WTC11 (cell line): ENCODE measurements at places on chromosomes 3 and 15.

DNA sequence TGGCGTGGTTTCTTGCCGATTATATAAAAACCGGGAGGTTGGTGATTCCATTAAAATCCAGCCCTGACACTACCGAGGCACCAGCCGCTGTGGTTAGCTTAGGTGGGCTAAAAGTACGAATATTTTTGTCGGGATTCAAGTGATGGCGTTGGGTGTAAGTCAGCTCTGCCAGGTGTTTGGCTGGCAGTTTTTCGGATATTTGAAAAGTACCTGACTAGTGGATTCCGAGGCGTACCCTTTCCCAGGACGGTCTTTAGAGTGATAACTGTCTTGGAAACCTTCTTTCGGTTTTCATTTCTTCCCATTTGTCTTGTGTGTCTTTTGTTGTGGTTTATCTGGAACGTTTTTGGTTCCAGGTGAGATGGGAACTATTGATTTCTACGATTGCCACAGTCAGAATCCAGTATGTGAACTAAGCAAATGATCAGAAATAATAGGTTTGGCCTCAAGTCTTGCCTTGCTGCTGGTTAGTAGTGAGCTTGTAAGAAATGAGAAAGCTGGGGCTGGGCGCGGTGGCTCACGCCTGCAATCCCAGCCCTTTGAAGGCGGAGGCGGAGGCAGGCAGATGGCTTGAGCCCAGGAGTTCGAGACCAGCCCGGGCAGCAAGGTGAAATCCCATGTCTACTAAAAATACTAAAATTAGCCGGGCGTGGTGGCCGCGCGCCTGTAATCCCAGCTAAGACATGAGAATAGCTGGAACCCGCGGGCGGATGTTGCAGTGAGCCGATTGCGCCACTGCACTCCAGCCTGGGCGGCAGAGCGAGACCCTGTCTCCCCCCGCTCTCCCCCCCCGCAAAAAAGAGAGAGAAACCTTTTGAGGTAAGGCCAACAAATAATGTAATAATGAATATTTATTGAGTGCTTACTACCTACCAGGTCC, 1.4 kb downstream of the FYTTD1 start:
- H3K27ac ChIP-seq = peak overlapping the region; percentile 49; the same call in 1 of the 2 replicates
- H3K4me1 ChIP-seq = peaks cover 29% of the 10 kb centered on the region
- H3K4me3 ChIP-seq = peak overlapping the region; percentile 88

- no peak overlapping the region for H3K4me3 ChIP-seq
- DNase-seq = no peak
- H3K27me3 ChIP-seq = no peaks in the 10 kb centered on the region; the same call in 1 of the 2 replicates
- H3K27ac ChIP-seq = no peak overlapping the region
- peaks cover 12% of the 10 kb centered on the region for H3K36me3 ChIP-seq
- H3K4me1 ChIP-seq = peaks cover 10% of the 10 kb centered on the region; the same call in 1 of the 2 replicates
Measured at GRCh38 chr3:127889461-127889863, 25.6 kb upstream of the KBTBD12 start.

DNA sequence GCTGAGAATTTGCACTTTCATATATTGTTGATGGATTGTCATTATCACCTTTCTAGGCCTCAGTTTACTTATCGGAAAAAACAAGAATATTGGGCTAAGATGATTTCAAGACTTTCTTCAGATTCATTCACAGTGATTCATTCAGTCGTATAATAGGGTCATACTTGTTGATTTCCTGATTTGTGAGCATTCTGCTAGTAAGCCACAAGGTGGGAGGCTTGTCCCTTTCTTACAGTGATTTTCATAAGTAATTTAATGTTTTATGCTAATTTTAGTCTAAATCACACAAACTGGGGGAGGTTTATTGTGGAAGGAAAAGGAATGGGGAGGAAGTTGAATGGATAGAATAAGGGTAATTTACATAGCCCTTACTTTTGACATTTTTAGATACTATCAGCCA, 126.8 kb upstream of the GOLGA6L4 start:
- H3K4me3 ChIP-seq = no peak overlapping the region
- H3K36me3 ChIP-seq = no peaks in the 10 kb centered on the region
- DNase-seq = no peak
- no peaks in the 10 kb centered on the region for H3K4me1 ChIP-seq
- no peak overlapping the region for H3K27ac ChIP-seq

DNA sequence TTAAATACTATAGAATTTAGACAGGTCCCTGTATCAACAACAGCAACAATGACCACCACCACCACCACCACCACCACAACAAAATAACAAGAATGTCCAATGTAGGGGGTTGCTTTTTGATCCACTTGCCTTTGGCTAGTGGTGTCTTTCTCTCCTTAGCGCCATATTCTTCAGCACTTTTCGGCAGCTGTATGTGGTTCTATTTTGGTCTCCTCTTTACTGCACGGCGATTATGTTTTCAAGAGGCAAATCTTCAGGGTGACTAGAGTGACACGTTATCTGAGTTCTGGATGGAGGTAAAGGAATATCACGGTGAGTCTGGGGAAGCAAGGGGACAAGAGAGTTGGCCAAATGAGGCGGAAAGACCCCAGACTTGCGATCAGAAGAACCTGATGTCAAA, 56.1 kb downstream of the ST6GAL1 start:
- no peaks in the 10 kb centered on the region; the same call in 1 of the 2 replicates for H3K27me3 ChIP-seq
- H3K36me3 ChIP-seq = peaks cover 44% of the 10 kb centered on the region
- DNase-seq = no peak
- peak overlapping the region; percentile 26 for H3K27ac ChIP-seq

DNA sequence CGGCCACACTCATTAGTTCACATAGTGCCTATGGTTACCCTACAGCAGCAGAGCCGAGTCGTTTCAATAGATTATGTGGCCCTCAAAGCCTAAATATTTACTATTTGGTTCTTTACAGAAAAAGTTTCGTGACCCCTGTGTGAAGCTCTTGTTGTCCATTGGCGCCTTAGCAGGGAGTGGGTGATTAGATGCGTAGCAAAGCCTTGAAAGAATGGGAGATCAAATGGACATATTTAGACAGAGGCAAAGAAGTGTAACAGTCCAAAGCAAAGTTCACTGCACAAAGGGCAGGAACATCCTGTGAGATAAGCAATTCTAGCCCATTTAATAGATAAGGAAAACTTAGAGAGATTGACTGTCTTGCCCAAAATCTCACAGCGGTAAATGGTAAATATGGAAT, 247.4 kb upstream of the TRIM42 start:
- no peak overlapping the region for H3K4me3 ChIP-seq
- H3K27me3 ChIP-seq = no peaks in the 10 kb centered on the region; the same call in 1 of the 2 replicates
- H3K4me1 ChIP-seq = peaks cover 9% of the 10 kb centered on the region
- no peak overlapping the region for H3K27ac ChIP-seq
- DNase-seq = no peak
- no peaks in the 10 kb centered on the region for H3K36me3 ChIP-seq

- no peak overlapping the region for H3K4me3 ChIP-seq
- peak overlapping the region; percentile 94 for H3K27ac ChIP-seq
- H3K36me3 ChIP-seq = peaks cover 9% of the 10 kb centered on the region
Measured at GRCh38 chr15:58331560-58331912, 100.3 kb upstream of the LIPC start.

- no peak for DNase-seq
- H3K4me3 ChIP-seq = no peak overlapping the region
- H3K36me3 ChIP-seq = no peaks in the 10 kb centered on the region
Measured at GRCh38 chr3:195715583-195716266, 5.1 kb upstream of the MUC20 start.

DNA sequence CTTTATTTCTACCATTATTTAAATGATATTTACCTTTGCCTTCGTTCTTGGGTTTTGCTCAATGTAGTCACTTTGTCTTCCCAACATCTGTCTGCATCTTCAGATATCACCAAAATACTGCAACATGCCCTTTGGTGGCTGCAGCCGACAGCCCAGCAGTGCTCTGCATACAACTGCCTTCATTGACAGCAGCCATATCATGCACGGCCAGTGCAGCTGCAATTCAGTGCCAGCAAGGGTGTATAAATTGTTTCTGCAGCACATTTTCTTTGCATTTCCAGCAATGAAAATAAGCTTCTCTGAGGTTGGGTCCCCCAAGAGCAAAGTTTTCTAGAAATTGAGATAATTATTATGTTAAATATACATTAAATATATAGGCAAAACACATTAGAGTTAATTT, 6.0 kb upstream of the PLSCR5 start:
- H3K36me3 ChIP-seq = no peaks in the 10 kb centered on the region
- DNase-seq = no peak
- H3K4me3 ChIP-seq = no peak overlapping the region
- H3K27me3 ChIP-seq = no peaks in the 10 kb centered on the region
- no peaks in the 10 kb centered on the region for H3K4me1 ChIP-seq

GRCh38 chr3:196354132-196354531, 15.9 kb upstream of the TM4SF19 start:
- H3K36me3 ChIP-seq = peaks cover 45% of the 10 kb centered on the region
- no peaks in the 10 kb centered on the region for H3K27me3 ChIP-seq
- no peaks in the 10 kb centered on the region for H3K4me1 ChIP-seq

DNA sequence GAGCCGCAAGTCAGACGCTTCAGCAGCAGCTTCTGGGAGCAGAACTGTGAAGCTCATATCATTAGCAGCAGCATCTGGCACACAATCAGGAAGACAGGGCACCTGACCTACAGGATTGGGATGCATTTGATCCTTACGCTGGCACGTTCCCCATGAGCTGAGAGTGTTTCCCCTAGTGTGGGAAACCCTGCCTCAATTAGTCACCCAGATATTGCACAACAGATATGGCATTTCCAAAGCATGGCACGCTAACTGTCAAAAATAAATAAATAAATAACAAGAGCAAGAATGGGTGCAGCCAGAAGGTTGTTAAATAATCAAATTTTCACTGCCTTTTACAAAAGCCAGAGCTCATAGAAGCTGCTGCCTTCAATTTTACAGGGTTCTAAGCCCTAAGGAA, 189.6 kb upstream of the THBS1 start:
- no peak overlapping the region for H3K4me3 ChIP-seq
- H3K27ac ChIP-seq = no peak overlapping the region
- no peaks in the 10 kb centered on the region for H3K27me3 ChIP-seq

- H3K4me1 ChIP-seq = no peaks in the 10 kb centered on the region; the same call in 1 of the 2 replicates
- no peak overlapping the region for H3K27ac ChIP-seq
- DNase-seq = no peak
- no peak overlapping the region for H3K4me3 ChIP-seq
- no peaks in the 10 kb centered on the region for H3K27me3 ChIP-seq
- H3K36me3 ChIP-seq = peaks cover 63% of the 10 kb centered on the region
Measured at GRCh38 chr3:38250198-38250597, 15.4 kb upstream of the SLC22A13 start.

- no peaks in the 10 kb centered on the region for H3K4me1 ChIP-seq
- DNase-seq = no peak
- no peak overlapping the region for H3K27ac ChIP-seq
- H3K4me3 ChIP-seq = no peak overlapping the region
- peaks cover 4% of the 10 kb centered on the region; the same call in 1 of the 2 replicates for H3K36me3 ChIP-seq
Measured at GRCh38 chr3:167445491-167445890, 28.4 kb downstream of the SERPINI2 start.

DNA sequence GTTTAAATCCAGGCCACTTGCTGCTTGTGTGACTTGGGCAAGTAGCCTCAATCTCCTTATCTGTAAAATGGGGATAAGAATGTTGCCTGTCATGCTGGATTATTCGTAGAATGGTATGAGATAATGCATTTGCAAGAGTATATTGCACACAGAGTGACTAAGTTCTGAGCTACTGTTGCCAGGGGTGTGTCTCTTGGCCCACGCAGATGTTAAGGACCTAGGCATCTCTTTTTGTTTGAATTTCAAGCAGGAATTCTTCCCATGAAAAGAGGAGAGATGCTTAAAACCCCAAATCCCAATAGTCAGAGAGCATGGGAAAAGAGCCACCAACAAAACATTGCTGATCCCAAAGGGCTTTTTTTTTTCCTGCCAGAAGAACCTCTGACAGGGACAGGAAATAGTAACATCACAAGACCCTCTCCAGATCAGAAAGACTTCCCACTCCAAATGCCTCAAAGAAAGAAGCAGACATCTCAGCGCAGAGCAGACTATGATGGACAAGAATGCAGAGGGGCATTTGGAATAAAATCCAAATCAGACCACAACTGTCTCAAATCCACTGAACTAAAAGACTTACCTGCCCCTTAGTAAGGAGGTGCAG, 90.5 kb downstream of the MRPL46 start:
- peaks cover 15% of the 10 kb centered on the region for H3K27me3 ChIP-seq
- H3K36me3 ChIP-seq = no peaks in the 10 kb centered on the region
- no peak overlapping the region for H3K4me3 ChIP-seq

- H3K4me1 ChIP-seq = peaks cover 2% of the 10 kb centered on the region; the same call in 1 of the 2 replicates
- H3K4me3 ChIP-seq = no peak overlapping the region
- no peaks in the 10 kb centered on the region; the same call in 1 of the 2 replicates for H3K27me3 ChIP-seq
- no peak overlapping the region for H3K27ac ChIP-seq
Measured at GRCh38 chr3:195467641-195468390, 25.0 kb upstream of the ACAP2 start.

- peaks cover 2% of the 10 kb centered on the region; the same call in 1 of the 2 replicates for H3K27me3 ChIP-seq
- peaks cover 9% of the 10 kb centered on the region for H3K36me3 ChIP-seq
- peak overlapping the region; percentile 84 for H3K27ac ChIP-seq
- peak overlapping the region; percentile 18; the same call in 1 of the 2 replicates for H3K4me3 ChIP-seq
- no peak for DNase-seq
Measured at GRCh38 chr15:40105517-40106202, 3.0 kb downstream of the BMF start.

- DNase-seq = no peak
- no peak overlapping the region for H3K27ac ChIP-seq
- peaks cover 4% of the 10 kb centered on the region for H3K27me3 ChIP-seq
Measured at GRCh38 chr15:53115563-53115962, 325.4 kb upstream of the ONECUT1 start.

DNA sequence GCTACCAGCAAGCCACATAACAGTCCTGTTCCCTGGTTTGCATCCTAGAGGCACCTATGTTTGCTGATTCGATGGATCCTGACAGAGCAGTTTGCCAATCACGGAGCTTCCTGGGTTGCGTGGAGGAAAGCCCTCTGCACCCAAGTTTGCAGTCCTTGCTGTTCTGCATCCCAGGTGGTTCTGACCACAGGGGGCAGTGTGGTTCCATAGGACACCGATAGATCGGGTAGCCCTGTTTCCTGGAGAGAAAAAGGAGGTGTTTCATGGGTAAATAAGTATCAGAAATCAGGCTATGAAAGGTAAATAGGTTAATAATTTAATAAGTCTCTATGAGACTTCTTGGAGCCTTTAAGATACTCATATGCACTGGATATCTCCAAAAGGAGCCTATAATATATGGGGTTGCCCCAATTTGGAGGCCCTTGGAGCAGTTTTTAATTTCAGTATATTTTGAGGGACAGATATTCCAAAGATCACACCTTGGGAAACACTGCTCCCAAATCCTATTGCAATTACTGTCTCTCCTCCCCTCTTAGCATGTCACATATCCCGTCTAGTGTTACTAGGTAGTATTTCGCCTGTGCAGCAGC, 194.6 kb upstream of the TPM1 start:
- H3K27ac ChIP-seq = peak overlapping the region; percentile 92; the same call in 1 of the 2 replicates
- H3K4me1 ChIP-seq = peaks cover 63% of the 10 kb centered on the region
- peak; percentile 88 for DNase-seq
- no peaks in the 10 kb centered on the region for H3K36me3 ChIP-seq
- H3K27me3 ChIP-seq = no peaks in the 10 kb centered on the region; the same call in 1 of the 2 replicates

- H3K4me1 ChIP-seq = peaks cover 31% of the 10 kb centered on the region
- no peaks in the 10 kb centered on the region for H3K36me3 ChIP-seq
- no peak overlapping the region for H3K4me3 ChIP-seq
- H3K27ac ChIP-seq = no peak overlapping the region
- no peaks in the 10 kb centered on the region for H3K27me3 ChIP-seq
Measured at GRCh38 chr15:29449136-29449535, 179.5 kb upstream of the NSMCE3 start.
